ENCODE measurements at places on chromosomes 11 and 22.
A peak's percentile ranks its signal among the peaks of the same experiment; 100 is the strongest.

DNA sequence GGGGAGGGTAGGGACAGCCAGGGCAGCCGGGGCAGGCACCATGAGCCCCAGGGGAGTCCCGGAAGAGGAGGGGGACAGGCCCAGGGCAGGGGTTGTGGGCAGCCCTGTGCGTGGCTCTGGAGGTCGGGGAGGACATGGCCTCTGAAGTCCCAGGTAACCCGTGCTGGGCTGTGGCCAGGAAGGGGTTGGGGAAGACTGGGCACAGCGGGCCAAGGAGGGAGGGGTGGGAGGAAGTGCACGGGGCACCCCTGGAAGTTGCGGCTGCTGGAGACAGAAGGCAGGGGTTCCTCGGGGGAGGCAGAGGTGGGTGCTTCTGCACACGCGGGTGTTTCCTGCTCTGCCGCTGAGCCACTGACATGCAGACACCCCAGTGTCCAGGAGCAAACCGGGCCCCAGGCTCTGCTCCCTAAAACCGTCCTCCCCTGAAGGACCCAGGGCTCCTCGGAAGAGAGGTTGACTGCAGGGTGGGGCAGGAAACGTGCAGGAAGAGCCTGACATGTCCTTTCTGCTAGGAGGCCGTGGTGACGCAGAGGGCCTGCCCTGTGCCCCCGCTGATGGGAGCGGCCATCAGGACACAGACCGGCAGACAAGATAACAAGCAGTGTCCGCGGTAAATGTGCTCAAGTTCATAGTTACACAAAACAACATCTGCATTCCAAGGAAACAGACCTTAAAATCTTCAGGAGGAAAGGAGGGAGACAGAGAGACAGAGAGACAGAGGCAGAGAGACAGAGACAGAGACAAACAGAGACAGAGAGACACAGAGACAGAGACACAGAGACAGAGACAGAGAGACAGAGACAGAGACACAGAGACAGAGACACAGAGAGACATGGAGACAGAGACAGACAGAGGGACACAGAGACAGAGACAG lies 5.7 kb downstream of the TNNI2 start:
- peak; percentile 16 for DNase-seq

DNA sequence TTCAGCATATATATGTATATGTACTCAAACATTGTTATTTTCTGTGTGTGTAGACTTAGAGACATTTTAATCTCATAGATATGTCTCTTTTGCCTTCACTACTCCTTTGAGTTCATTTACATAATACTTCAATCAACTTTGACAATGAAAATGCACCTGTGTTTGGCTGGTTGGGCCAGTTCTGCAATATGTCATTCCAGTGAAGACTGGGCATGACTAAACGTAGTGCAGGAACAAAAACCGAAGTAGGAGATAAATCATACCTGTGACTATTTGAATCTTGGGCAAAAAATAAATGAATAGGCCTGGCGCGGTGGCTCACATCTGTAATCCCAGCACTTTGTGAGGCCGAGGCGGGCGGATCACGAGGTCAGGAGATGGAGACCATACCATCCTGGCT lies 640.0 kb upstream of the ANO3 start:
- DNase-seq, result no peak

- no peak for DNase-seq
Measured at GRCh38 chr11:131884461-131885073, 514.2 kb downstream of the NTM start.

- DNase-seq, result no peak
Measured at GRCh38 chr22:42180349-42180842, 49.8 kb upstream of the CYP2D6 start.

DNA sequence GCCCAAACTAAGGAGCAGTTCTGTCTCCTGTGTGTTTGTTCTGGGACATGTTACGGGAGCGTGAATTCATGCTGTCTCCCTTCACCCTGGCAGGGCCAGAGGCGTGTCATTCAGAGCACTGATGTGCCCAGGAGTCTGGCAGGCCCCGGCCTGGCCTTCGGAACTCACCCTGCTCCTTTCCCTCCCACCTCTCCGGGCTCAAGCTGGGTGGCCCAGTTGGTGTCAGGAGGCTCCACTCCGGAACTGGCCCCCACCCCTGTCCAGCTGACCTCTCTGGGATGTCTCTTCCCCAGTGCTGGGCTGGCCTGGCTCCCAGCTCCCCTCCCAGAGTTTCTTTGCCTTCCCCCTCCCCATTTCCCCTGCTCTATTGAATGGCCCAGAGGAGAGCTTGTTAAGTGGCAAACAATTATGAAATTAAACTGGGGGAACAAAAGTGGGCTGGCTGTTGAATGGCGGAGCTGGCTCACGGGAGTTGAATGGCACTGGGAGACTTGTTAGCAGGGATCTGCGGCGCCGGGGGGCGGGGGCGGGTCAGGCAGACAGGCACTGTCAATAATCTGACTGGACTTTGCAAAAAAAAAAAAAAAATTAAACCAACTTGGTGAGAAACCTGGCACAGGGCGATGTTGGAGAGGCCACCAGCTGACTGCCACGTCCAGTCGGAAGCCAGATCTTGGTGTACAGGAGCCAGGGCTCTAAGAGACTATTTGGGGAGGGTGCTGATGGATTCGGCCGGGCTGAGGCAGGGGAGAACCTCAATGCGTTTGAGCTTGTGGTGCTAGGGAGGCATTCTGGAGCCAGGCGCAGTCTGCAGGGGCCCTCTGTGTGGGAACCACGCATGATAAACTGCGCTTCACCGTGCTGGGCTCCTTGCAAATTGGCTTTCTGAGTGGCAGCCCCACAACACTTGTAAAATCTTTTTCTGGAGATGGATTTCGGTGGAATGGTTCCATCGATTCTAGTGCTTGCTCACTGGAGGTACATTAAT lies 1.3 kb downstream of the MPPED1 start:
- DNase-seq, result no peak

DNA sequence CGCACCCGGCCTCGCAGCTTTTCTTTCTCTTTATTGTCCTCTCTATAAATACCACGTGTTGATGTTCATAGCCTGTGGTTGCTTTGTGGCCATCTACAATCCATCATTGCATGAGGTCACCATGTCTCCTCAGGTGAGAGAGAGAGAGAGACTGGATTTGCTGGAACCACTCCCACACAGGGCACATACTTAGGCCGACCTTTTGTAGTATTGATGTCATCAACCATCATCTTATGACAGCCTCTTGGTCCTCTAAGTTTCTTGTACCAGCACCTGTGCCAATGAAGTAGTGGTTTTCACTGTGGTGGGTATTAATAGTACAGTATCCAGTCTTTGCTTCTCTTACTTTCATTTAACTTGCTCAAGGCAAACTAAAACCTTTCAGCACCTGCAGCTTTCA lies 22.8 kb upstream of the P2RY6 start:
- DNase-seq, result no peak

GRCh38 chr11:69746752-69747742 lies 28.1 kb downstream of the FGF4 start:
- no peak for DNase-seq

DNA sequence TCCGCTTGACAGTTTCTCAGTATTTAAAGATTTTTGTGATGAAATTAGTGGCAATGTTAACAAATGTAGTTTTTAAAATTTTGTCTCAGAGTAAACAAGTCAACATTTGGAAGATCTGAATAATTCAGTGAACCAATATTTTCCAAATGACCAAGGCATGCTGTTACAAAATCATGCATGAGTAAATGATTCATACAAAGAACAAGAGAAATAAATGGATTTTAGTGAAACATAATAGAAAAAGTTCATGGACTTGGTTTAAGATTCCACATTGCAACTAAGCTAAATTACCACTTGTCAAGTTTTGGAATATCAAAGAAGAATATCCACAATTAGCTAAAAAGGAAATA lies 125.7 kb upstream of the SNX19 start:
- no peak for DNase-seq

- no peak for DNase-seq
Measured at GRCh38 chr11:12052676-12053605, 44.5 kb upstream of the DKK3 start.

GRCh38 chr11:25057861-25058260 lies 561.0 kb downstream of the LUZP2 start:
- no peak for DNase-seq

- DNase-seq, result no peak
Measured at GRCh38 chr11:22878039-22878438, 17.8 kb upstream of the CCDC179 start.

DNA sequence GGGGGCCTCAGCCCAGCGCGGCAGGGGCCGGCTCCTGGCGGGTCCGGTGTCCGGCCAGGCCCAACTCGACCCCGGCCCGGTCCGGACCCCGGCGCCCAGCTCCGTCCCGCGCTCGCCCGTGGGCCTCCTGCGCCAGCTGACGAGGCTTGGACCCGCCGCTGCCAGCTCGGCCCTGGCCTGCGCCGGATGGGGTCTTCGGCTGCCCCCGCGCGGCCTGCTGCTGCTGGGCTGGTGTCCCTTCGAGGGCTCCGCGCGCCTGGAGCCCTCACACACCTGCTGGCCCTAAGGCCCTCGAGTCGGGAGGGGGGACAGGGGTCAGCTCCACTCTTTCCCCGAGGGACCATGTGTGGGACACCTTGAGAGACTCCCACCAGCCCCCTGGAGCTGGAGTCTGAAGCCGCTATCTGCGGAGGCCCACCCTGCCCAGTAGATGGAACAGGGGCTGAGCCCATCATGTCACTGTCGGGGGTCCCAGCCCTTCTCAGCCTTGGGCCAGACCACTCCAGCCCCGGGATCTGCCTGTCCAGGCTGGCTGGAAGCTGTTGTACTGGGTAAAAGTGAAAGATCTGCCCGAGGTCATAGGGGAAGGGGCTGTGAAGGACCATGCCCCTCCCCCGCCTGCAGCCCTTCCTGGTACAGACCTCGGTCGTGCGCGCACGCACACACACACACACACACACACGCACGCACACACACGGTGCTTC lies 768 bp upstream of the CDKN1C start:
- DNase-seq, result no peak

DNA sequence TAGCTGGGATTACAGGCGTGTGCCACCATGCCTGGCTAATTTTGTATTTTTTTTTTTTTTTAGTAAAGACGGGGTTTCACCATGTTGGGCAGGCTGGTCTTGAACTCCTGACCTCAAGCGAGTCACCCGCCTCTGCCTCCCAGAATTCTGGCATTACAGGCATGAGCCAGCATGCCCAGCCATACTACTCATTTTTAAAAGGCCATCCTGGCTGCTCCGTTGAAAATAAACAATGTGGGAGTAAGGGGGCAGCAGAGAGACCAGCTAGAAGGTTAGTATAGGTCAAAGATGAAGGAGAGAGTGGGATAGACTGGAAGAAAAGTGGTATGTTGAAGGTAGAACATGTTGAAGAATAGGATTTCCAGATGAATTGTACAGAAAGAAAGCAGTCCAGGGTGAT lies 17.6 kb upstream of the LIN7C start:
- DNase-seq, result no peak

GRCh38 chr11:116723511-116723910 lies 49.3 kb downstream of the BUD13 start:
- no peak for DNase-seq

DNA sequence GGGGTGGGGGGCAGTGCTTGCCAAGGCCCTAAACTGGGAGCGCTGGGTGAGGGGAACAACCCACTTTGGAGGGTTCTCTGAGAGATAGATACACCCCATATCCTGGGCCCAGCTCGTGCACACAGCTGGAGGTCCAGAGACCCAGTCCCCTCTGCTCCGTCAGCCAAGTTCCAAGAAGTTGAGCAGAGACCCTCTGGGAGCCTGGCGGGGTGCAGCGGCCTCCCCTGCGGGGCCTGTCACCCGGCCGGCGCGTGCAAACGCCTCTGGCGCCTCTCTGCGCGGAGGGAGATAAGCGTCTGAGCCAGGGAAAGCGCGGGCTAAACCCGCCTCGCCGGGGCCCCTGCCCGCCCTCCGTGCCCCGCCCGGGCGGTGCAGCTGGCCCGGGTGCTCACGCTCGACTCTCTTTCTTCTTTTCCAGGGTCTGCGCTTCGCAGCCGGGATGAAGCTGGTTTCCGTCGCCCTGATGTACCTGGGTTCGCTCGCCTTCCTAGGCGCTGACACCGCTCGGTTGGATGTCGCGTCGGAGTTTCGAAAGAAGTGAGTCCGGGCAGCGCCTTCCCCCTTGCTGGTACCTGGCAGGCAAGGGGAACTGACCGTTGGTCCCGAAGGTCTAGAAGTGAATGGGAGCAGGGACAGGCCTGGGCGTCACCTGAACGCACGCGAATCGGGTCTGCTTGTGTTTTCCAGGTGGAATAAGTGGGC lies 540 bp downstream of the ADM start:
- no peak for DNase-seq

- no peak for DNase-seq
Measured at GRCh38 chr22:37302674-37303555, 20.6 kb downstream of the CYTH4 start.

DNA sequence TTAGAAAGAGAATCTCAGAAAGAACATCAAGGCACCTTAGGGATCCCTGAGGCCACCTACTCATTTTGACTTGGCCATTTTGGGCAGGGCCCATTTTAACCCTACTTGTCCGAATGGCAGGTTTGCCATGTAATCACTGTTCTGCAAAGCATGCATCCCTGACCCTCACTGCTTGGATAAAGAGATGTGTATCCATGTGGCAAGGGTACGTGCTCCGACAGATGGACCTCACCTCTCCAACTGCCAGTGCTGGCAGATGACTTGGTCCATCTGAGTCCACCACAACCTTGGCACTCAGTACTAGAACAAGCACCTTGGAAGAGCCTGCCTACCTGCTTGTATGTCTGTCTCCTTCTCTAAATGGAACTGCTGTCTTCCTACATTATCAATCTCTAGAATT lies 139.4 kb downstream of the SPATA19 start:
- no peak for DNase-seq

DNA sequence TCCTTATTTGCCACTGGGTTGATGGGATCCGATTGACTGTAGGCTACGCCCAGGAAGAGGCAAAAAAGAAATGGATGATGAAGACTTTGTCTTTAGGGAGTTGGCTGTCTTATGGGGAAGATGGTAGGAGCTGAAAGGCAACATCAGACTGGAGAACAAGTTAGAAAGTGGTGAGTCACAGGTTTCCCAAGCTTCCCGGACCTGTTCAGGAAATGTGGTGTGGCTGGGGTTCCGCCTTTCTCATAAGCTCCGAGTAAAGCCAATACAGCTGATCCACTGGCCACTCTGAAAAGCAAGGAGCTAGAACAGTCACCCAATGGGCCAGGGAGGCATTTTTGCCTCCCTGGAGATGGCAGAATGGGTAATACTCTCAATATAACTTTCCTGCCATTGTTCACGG lies 194.5 kb downstream of the SNX19 start:
- DNase-seq, result no peak

DNA sequence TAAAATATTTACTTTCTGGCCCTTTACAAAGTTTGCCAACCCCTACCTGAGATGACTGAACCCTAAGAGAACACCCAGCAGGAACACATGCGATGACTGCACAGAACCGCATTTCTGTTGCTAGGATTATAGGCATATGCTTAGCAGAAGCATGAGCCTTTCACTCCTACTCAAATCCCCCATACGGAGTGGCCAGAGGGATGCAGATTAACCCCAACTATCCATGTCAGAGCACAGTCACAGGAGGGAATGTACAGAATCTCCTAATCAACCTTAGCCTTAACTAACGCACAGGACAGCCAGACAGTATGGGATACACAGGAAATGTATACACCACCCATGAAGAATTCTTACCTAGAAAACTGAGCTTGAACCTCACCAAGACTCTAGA lies 6.2 kb downstream of the HPS4 start:
- DNase-seq, result no peak

Data from kidney capillary endothelial cell (primary cell).